ENCODE measurements at places on chromosomes 7 and 10.

DNA sequence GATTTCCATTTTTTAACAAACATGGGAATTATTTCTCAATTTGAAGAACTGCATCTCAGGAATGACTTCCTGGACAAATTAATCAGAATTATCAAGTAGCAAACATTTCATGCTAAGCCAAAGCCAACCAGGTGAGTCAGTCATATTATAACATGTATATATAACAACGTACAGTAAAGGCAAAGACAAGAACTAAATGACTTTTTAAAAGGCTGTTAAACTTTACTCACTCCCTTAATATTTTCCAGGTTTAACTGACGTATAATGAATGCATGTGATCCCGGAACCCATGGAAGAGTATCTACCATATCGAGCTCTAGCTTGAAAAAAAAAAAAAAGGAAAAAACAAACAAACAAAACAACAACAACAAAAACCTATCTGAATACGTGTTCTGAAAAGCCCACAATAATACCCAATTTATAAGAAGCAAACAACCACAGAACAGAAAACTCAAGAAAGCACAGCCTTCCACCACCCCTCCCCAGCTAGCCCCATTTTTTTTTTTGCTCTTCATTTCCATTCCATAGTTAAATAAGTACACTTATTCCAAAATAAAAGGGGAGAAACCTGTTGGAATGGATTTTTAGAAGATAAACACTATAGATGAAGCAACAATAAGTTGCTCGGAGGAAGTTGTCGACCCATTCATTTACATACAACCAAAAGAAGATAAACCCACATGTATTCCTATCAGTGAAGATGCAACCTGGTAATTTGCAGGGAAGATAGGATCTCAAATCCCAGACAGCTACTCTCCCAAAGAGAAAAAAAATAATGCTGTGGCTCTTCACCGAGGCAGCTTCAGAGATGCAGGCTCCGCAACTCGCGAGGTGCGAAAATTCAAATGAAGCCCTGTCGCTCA, 537 bp downstream of the NAPEPLD start:
- DNase-seq = no peak

DNA sequence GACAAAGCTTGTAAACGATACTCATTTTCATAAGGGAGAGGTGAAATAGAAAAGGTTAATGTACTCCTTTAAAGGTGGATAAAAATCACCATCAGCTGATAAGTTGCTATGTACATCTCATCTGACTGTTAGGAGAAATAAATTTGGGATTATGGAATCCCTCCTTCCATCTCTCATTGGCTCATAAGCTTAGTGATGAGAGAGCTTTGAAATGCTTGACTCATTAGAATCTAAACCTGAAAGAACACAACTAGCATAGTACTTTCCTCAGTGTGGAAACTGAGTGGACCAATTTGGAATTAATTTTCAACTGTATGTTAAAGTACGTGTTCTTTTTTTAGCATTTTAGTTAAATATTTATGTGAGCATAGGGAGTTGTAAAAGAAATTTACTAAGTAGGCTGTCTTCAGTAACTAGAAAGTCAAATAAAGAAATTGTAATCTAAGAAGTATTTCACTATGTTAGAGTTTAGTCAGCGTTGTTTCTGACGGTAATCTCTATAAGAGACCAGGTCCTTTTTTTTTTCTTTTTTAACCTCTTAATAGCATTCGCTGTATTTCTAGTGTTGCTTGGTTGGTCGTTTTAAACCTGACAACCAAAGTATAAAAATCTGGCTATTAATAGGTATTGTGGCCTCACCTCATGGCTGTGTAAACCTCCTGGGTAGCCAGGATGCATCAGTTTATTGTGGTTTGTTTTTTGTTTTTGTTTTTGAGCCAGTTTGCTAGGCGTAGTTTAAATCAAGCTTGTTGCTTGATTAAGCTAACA, 34.4 kb downstream of the FHIP2A start:
- no peak for DNase-seq

GRCh38 chr7:116786791-116787443, 75.5 kb upstream of the CAPZA2 start:
- DNase-seq = peak; percentile 35

DNA sequence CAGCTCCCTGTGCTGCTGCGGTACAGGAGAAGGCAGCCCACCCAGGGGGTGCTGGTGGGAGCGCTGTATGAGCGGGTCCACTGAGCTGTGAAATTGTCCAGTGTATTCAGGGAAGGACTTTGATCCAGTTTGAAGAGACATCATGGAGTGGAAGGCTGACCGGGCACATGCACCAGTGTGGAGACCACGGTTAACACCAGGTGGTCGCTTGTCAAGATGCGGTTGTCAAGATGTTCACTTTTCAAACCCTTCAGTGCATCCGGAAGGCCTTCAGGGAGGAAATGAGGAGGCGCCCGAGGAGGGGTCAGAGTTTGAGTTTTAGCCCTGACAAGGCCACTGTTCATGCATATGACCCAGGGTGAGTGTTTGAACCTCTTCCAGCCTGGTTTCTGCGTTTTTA, 6.1 kb downstream of the DOCK1 start:
- no peak for DNase-seq

DNA sequence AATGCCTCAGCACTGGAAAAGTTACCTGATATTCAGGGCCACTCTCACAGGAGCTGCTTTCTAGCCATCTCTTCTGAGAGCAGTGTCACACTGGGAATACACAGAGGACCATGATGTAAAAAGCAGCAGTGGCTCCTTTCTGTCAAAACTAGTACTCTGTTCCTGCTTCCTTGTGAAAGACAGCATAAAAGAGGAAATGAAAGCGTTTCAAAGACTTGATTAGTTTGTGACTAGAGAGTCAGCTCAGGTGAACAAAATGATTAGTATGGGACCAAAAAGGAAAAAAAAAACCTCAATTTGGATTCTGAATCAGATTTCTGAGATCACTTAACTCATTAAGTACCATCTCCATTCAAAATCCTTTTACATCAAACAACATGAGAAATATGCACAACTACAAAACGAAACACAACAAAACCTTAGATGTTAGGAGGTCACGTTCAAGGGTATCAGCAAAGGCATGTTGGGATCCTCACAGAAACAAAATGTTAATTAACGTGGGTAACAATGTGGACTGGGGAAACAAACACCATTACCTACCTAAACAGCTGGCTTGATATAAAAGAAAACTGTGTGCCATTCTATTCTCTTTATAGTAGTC, 103.7 kb downstream of the MACC1 start:
- DNase-seq = no peak

GRCh38 chr7:134963036-134963435, 23.3 kb upstream of the AGBL3 start:
- DNase-seq = no peak

DNA sequence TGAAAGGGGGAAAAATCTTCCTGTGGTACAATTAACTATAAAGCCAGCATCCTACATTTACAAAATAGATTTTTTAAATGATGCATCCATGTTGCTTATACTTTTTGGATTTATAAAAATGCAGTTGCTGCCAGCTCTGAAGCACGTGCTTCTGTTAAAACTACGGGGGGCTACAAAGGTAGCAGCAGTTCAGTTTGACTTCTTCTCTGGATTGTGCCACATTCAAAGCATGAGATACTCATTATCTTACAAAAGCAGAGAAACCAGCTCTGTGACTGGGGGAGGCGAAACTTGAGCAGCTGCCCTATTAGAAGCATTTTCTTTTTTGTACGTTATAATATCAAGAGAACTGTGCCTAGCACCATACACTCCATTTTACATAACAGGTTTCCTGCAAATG, 31.1 kb downstream of the NEUROD6 start:
- DNase-seq = no peak

- no peak for DNase-seq
Measured at GRCh38 chr10:95742485-95742884, 13.5 kb upstream of the ENTPD1 start.

DNA sequence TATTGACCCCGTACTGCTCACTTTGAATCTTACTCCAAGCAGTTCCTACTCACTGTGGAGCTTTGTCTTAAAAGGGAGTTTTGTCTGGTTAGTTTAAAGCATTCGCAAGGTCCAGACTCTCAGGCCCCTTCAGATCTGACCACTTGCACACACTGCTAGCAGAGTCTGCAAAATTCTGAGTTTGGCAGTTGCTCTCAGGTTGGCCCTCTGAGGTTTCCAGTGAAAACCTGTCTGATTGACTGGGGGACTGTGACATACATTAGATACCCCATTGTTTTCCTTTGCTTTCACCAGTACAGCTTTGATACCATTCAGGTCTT, 149.2 kb downstream of the XPNPEP1 start:
- no peak for DNase-seq

GRCh38 chr10:5897504-5897903, 7.5 kb downstream of the FBH1 start:
- no peak for DNase-seq

- DNase-seq = peak; percentile 87
Measured at GRCh38 chr7:27130540-27131389, at the start of gene HOXA4. HOXA4 (minus strand) TSS chr7:27130757; CDS start chr7:27130733, 24 bp downstream.

DNA sequence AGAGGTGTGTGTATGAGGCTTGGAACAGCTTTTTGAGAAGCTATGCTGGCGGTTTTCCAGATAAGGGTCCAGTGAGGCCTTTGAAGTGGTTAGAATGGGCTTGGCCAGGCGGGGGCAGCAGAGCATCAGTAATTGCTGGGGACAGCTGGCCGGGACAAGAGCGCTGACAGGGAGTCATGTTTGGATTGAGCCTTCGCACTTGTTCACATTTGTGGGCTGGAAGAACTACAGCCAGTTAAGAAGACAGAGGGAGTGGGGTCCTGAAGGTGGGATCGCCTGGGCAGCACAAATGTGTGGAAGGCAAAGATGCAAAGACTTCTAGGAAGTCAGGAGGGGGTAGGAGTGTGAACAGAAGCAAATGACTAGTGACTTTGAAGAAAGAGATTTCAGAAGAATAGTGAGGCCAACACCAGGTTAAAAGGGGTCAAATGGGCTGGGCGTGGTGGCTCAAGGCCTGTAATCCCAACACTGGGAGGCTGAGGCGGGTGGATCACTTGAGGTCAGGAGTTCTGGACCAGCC, 12.7 kb upstream of the SDHAF3 start:
- DNase-seq = peak; percentile 71

GRCh38 chr7:50317697-50318669, 13.5 kb downstream of the IKZF1 start:
- DNase-seq = peak; percentile 58

- no peak for DNase-seq
Measured at GRCh38 chr10:3045471-3046209, 21.7 kb upstream of the PFKP start.

GRCh38 chr10:113692271-113692670, 12.6 kb downstream of the CASP7 start:
- DNase-seq = no peak

DNA sequence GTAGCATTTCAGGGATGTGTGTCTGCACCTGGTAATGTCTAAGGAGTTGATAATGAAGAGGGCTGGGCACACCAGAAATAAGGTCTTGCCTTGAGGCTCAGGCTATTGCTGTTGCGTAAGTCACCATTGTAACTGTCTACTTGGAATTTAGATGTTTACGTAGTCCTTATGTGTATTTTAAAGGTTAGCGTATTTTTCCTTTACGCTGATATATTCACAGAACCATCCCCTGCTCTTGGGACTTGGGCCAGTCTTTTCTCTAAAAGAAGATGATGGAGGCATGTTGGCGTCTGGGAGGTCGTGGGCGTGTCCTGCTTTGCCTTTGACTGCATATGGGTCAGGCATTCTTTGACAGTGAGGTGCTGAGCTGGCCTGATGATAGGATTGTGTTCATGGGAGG, 14.7 kb downstream of the WDR37 start:
- DNase-seq = no peak

GRCh38 chr7:92279396-92280031, 33.7 kb downstream of the ANKIB1 start:
- no peak for DNase-seq

DNA sequence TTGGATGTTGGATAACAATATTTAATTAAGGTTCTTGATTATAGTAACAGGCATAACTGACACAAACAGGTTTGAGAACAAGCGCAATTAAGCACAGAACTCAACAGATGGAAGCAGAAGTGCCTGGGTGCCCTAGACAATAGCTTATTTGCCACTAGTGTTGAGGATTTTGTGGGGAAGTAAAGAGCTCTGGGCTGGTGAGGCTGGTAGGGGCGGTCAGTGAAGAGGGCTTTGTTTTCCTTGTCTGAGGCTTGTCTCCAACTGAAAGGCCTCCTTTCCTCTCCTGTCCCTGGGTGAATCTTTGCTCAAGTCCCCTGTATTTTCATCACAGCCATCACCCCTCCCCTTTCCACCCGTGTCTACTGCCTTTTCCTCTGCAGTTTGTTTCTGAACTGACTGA, 104.6 kb downstream of the KAT6B start:
- no peak for DNase-seq

DNA sequence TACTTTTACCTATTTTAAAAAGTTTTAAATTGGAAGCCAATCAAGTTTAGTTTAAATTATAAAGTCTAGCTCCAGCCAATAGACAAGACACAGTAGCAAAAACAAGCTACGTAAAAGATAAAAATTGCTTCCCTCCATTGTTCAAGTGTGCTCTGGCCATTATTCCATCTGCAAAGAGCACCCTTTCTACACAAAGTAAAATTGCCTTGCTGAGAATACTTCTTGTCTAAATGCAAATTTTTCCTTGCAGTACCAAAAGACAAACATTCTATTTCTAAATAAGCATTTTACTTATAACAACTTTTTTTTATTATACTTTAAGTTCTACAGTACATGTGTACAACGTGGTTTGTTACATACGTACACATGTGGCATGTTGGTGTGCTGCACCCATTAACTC, 75.9 kb upstream of the ZNF746 start:
- no peak for DNase-seq

GRCh38 chr10:85250304-85250703, 921.9 kb downstream of the CCSER2 start:
- DNase-seq = no peak

DNA sequence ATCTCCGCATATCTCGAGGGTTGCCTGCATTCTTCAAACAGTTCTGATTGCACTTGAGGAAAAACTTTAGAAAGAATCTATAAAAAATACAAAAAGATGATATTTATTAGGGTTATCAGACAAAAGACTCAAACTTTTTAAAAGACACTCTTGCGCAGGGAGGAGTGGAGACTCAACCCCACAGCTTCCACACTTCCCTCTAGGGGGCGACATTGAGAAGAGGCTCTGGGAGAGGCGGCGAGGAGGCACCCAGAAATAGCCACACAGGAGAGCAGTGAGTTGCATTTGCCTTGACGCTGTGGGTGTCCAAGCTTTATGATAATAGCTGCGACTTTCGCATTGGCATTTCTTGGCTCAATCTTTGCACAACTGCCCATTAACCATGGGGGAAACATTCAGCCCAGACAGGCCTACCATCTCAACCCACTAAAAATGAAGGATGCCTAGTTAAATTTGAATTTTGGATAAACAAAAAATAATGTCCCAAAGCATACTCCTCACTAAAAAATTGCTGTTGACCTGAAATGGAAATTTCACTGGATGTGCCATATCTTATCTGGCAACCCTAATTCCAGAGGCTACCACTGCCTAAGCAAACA, 86.2 kb downstream of the EBF3 start:
- no peak for DNase-seq

DNA sequence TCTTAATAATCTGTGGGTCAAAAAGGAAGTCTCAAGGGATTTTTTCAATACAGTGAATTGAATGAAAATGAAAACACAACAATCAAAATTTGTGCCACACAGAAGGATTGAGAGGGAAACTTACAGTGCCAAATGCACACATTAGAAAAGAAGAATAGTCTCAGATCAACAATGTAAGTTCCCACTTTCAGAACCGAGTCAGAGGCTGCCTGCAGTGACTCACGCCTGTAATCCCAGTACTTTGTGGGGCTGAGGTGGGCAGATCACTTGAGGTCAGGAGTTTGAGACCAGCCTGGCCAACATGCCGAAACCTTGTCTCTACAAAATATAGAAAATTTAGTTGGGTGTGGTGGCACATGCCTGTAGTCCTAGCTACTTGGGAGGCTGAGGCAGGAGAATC, 12.5 kb upstream of the KEL start:
- no peak for DNase-seq

- no peak for DNase-seq
Measured at GRCh38 chr7:5435291-5436002, 11.8 kb upstream of the TNRC18 start.

Measured in CD4-positive, alpha-beta T cell treated with Interleukin-15 for 1 hour (primary cell).